ENCODE measurements at places on chromosomes 1 and 21.

GRCh38 chr1:212188599-212189351 lies 96.4 kb upstream of the PPP2R5A start:
- DNase-seq: no peak

GRCh38 chr1:206722751-206723461 lies 38.2 kb downstream of the MAPKAPK2 start:
- DNase-seq: peak; percentile 52

- no peak for DNase-seq
Observed at GRCh38 chr1:64004451-64005025, 198.9 kb upstream of the UBE2U start.

GRCh38 chr1:185348985-185349384 lies 31.9 kb upstream of the IVNS1ABP start:
- no peak for DNase-seq

- DNase-seq: no peak
Observed at GRCh38 chr1:182629499-182630096, 25.4 kb upstream of the RGS16 start.

- DNase-seq: no peak
Observed at GRCh38 chr1:16133007-16133961, 22.6 kb downstream of the EPHA2 start.

GRCh38 chr1:99457381-99458165 lies 188.3 kb upstream of the PALMD start:
- DNase-seq: no peak

- no peak for DNase-seq
Observed at GRCh38 chr1:160137216-160137862, 14.1 kb upstream of the ATP1A4 start.

- no peak for DNase-seq
Observed at GRCh38 chr1:30195424-30196134, 527.8 kb downstream of the MATN1 start.

DNA sequence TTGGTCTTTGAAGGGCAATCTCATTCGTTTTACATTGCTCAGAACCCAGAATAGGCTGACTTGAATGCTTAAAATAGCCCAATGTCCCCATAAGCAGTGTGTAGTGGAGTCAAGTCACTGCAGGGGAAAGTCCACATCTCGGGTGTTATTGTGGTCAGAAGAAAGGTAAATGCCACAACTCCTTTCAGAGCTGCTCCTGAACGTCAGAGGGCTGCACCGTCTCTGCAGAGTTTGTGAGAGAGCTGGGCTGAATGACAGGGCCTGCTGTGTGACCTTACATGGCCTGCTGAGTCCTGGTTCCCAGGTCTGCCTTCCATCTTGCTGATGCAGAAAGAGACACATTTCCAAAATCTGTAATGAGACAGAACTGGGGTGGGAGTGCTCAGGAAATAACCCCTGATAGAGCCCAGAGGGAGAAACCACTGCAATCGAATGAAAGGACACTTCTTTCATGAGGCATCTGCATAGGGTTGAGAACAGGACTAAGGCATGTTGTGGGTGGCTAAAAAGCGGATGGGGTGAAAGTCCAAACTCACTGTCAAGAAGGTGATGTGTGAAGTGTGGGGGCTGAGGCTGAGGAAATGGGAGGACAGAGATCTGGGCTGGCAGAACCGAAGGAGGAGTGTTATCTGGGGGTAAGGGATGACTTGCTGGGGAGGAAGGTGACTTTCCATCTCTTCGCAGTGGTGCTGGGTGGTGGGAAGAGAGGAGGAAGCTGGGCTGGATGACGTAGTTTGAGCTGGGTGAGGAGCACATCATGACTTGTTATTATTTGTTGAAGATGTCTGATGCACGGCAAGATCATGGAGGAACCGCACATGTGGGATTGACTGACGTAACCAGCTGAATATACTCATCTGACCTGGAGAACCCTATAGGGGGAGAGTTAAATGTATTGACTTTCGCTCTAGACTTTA lies 33.7 kb downstream of the XCL2 start:
- no peak for DNase-seq

GRCh38 chr1:9008236-9008635 lies 18.0 kb downstream of the SLC2A7 start:
- no peak for DNase-seq

GRCh38 chr1:111628153-111628552 lies 8.6 kb downstream of the RAP1A start:
- no peak for DNase-seq

DNA sequence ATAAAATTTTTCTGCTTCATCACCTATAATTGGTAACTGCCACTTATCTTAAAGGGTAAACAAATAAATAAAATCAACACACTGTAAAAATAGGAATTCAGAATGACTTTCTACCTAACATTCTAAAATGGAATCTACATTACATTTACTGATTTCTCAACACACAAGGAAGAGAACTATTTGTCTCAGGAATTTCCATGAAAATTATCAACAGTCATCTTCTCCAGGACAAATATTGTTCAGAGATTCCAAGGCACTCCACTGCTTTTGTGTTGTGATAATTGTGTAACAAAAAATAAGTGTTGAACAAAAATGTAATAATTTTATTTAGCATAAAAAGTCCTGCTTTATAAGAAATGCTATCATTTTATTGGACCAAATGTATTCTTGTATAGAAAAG lies 7.3 kb downstream of the ODF2L start:
- DNase-seq: no peak

DNA sequence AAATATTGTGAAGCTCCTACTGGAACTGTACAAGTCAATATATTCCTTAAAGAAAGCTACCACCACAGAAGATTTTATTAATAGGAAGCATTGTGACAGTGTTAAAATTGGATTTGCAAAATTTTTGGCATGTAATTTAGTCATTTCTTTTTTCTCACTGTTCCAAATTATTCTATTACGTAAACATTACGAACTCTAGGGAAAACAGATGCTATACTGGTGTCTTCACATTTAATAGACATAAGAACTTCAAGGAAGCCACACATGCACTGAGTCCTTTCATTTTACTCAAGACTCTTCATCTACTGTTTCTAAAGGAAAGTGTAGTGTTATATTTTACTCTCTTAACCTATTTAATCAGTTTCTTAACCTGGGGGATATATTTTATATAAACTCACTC lies 135.4 kb downstream of the HMCN1 start:
- no peak for DNase-seq

DNA sequence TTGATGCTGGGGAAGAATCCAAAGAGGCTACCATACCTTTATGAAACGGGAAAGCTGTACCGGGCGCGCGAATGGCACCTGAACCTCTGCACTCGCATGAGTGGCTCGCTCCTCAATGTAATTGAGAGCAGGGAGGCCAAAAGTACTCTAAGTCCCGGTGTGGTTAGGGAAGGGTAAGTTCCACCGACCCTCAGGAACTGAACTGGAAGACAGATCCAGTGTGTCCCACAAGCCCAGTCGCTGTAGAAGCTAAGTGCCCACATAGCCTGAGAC lies 1.0 kb downstream of the GATAD2B start:
- peak; percentile 54 for DNase-seq

DNA sequence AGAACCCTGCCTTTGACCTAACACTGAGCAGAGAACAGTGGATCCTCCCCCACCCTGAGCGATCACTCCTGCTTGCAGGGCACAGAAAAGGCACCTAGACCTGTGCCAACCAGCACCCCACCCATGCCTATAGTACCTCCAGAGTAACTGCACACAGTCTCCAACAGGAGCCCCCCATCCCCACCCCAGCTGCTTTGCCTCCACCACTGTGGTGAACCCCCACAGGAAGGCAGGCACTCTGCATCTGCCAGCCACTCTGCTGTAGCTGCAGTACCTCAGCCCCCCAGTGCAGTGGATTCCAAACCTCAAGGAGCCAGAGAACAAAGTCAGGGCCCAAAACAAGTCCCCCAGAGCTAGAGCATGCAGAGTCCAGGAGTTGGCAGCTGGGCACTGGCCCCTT lies 10.7 kb downstream of the SPATC1L start:
- peak; percentile 37 for DNase-seq

DNA sequence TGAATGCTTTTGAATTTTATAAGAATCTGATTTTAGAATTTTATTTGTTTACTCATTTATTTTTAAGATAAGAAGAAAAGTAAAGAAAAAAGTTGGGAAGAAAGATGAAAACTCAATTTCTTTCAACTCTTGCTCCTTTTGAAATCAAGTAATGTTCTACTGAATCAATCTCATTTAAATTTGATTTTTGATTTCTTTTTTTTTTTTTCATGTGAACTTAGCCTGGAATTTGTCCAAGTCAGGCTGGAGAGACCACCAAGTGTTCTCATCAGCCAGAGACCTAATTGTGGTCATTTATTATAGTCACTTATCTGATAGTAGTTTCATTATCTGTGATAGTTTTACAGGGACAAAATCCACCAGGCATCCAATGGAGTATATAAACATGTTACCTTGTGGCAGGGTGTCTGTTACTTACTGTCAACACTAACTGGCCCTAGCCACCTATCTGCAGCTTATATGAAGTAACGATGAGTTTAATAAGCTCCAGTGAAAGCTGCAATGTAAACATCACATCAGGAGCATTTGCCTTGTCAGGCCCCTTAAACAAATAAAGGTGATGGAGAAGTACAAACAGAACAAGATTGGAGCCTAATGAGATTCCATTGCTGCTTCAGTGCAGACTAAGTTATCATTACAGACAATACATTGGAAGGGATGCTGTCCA lies 39.2 kb downstream of the HLX start:
- no peak for DNase-seq

- peak; percentile 77 for DNase-seq
Observed at GRCh38 chr1:204075139-204075521, 2.2 kb downstream of the SOX13 start.

- DNase-seq: no peak
Observed at GRCh38 chr1:156368157-156368658, 803 bp upstream of the RHBG start.

DNA sequence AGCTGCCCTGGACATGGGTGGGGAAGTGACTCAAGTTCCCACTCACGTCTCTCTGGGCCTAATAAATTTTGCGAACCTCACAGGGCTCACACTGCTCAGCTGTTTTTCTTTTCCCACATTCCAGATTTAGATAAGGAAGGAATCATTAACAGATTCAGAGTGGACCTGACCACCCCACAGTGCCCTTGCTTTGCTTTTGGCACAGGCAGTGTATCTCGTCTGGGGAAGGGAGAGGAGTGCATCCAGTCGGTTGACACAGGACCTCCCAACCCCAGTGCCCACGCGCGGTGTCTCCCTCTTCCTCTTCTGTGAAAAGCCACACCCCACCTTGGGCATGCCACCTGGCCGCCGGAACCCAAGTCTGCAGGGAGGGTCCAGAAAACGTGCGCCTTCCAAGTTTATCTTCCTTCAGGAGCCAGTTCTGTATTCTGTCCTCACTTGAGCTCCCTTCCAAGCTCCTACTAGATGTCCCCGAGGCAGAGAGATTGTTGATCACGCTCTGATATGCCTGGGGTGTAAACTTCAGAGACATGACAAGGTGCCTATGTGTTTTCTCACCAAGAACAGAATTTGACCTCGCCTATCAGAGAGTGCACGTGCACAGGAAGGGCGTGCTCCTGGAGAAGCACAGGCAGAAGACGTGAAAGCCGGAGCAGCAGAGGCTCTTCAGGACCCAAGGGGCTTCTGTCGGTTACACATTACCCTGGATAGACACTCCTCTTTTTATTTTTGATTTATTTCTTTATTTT lies 9.5 kb upstream of the SLC2A5 start:
- no peak for DNase-seq

- peak; percentile 77 for DNase-seq
Observed at GRCh38 chr1:208093754-208094719, 150.1 kb downstream of the PLXNA2 start.

- DNase-seq: peak; percentile 68
Observed at GRCh38 chr21:25560271-25560685, 47.0 kb downstream of the MRPL39 start.

- DNase-seq: peak; percentile 71
Observed at GRCh38 chr1:38558500-38559445, 300.8 kb downstream of the RRAGC start.

- DNase-seq: no peak
Observed at GRCh38 chr21:33033094-33033951, 7.6 kb downstream of the OLIG2 start.

DNA sequence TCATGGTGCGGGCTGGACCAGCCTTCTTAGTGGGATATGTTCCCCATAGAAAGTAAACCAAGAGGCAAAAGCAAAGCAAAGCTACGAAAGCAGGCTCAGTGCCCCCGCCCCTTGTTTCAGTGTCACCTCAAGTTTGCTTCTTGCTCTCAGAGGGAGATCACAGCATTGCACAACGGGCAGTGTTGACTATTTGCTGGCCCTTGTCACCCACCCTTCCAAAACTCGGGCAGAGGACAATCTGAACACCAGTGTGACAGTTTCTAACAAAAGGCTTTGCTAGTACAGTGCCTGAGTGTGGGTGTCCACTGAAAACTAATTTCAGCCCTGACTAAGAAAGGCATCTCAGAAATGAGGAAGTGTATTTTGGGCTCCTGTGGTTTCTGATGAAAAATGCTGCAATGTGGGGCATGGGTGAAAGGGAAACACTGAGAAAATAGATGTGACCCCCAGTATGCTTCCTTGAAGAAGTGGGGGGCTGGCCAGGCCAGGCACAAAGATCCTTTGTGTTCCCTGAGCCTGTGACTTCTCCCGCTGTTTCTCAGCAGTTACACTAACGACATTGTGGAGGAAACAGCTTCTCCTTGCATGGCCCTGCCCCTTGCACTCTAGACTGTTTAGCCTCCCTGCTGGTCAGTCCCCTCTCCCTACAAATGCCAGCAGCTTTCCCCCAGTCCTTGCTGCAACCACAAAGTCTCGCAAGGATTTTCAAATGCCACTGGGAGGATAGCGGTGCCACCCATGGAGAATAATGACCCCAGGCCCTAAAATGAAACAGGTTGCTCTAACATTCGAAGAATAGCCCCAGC lies 33.3 kb upstream of the KCNE1 start:
- peak; percentile 81 for DNase-seq

GRCh38 chr21:28801906-28802305 lies 190.8 kb downstream of the LTN1 start:
- no peak for DNase-seq

GRCh38 chr1:86916752-86917151 lies 2.3 kb downstream of the HS2ST1 start:
- no peak for DNase-seq

DNA sequence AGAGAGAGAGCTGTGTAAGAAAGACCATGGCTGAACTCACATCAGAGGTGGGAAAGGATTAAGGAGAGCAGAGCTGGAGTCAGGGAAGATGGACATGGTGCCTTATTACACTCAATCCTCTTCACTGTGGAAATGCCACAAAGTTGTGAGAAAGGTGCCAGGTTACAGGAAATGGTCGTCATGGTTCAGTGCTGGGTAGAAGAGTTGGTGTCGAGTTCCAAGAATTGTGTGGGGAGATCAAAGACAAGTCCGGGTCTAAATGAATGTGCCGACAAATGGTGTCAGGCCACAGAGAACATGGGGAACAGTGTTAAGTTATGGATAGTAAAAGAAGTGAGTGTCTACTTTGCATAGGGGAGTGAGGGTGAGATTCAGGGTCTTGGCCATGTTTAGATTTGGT lies 40.9 kb downstream of the LAMC2 start:
- DNase-seq: no peak

Data from upper lobe of right lung (tissue), 1 donor.